MV-4-11 (cell line): ENCODE measurements at places on chromosomes 6 and 20.

DNA sequence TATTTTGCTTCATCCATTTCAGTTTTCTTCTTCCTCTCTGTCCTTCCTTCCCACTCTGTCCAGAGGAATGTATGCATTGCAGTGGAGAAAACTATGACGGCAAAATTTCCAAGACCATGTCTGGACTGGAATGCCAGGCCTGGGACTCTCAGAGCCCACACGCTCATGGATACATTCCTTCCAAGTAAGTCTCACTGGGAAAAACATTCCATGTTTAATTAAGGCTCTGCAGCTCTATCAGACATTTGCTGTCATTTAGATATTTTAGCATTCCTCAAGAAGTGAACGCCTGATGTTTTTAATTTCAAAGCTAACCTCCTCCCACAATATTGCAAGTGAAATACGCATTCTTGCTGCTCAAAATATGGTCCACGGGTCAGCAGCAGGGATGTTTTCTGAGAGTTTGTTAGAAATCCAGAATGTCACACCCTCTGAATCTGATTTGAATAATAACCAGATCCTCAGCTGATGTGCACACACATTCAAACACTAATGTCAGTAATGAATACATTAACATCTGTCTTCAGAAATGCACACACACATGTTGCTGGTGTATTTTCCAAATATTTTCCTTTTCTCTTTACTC, 12.8 kb downstream of the PLG start:
- DNase-seq: no peak

GRCh38 chr6:148203970-148204369, 138.7 kb upstream of the SASH1 start:
- DNase-seq: peak; percentile 99

DNA sequence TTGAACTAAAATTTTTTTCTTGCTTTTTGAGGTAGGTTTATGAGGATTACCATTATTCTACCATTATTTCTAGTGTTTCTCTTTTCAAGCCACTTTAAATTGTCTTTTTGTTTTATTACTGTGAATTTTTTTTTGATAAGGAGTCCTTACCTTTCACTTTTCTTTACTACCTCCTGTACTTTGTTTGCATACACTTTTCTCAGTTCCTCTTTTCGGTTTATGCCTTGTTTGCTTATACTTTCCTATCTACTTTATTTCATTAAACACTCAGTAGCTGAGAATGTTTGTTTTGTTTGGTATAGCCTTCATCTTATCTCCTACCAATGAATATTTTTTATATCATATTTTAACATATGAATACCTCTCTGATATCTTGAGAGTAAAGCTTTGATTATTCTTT, 147.9 kb downstream of the TFAP2B start:
- no peak for DNase-seq

- peak; percentile 4 for DNase-seq
These were observed 19.4 kb downstream of the NCOA5 start for GRCh38 chr20:46070215-46070900.

- no peak for DNase-seq
These were observed 69.2 kb downstream of the MRPL14 start for GRCh38 chr6:44057931-44058616.

- peak; percentile 65 for DNase-seq
These were observed 23.2 kb downstream of the HLA-DPA1 start for GRCh38 chr6:33050014-33050810.

DNA sequence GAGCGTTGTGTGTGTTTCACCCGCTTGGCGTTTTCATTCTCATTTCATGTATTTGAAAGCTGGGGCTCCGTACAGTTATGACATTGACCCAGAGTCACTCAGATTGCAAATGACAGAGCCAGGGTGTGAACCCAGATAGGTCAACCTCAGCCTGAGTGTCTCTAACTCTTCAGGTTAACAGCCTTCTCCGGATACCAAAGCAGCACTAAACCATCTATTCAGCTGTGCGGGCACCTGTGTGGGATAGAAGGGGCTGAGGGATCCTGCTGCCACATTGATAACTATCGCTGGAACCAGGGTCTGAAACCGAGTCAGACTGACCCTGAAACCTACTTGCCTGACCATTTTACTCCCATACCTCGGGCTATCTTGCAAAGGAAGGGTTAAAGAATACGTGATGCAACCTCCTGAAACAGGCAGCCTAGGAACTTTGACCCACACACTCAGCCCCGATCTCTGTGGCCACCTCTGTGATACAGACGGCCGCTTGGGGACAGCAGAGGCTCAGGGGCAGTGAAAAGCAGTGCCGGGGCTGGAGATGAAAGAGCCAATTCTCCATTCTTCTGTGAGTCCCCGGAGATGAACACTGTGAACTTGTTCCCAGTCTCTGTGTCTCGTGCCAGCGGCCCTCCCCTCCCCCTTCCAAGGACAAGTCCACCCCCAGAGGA, 233.5 kb upstream of the QKI start:
- DNase-seq: peak; percentile 79

DNA sequence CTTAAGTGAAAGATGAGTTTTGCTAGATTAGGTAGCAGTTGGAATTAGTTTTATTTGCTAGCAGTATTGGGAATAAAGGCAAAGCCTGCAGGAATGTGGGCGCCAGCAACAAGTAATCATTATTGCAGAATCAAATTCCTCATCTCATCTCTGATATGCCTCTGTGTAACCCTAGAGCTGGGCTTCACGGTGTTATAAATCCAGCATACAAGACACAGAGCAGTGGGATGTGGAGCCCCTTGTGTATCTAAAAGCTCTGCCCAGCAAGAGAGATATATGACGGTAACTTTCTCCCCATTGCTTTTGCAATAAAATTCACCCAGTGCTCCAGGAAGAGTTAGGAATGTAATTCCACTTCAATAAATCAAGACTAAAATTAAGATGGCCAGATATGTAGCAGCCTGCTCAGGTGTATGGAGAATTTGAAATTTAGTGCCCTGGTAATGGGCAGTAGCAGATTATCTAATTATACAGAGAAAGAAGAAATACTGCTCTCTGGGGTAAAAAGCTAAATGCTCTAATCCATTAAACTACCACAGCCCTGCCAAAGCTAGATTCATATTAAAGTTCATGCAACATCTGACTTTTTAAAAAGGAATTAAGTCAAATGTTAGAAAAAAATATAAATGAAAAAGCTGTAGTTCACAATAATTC, 5.6 kb upstream of the BLOC1S5 start:
- DNase-seq: no peak

GRCh38 chr20:63829603-63829944, 1.5 kb downstream of the ZBTB46 start:
- peak; percentile 20 for DNase-seq

GRCh38 chr6:24932832-24933231, 2.9 kb downstream of the RIPOR2 start:
- no peak for DNase-seq

GRCh38 chr6:21628160-21628559, 34.6 kb downstream of the SOX4 start:
- DNase-seq: peak; percentile 71

DNA sequence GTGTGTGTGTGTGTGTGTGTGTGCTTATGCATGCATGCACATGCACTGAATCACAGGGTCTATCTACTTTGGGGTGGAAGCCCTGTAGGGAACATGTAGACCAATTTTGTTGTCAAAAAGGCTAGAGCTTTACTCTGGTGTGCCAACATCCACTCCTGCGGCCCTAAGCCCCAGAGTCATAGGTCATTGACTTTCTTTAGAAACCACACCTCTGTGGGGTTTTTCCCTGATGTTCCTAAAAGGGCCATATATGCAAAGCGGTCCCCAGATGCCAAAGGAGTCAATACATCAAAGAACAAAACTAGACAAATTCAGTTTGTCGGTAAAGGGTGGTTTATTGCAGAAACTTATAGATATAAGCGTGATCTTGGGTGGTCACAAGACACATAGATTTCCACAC, 29.8 kb upstream of the SLC2A12 start:
- DNase-seq: no peak

DNA sequence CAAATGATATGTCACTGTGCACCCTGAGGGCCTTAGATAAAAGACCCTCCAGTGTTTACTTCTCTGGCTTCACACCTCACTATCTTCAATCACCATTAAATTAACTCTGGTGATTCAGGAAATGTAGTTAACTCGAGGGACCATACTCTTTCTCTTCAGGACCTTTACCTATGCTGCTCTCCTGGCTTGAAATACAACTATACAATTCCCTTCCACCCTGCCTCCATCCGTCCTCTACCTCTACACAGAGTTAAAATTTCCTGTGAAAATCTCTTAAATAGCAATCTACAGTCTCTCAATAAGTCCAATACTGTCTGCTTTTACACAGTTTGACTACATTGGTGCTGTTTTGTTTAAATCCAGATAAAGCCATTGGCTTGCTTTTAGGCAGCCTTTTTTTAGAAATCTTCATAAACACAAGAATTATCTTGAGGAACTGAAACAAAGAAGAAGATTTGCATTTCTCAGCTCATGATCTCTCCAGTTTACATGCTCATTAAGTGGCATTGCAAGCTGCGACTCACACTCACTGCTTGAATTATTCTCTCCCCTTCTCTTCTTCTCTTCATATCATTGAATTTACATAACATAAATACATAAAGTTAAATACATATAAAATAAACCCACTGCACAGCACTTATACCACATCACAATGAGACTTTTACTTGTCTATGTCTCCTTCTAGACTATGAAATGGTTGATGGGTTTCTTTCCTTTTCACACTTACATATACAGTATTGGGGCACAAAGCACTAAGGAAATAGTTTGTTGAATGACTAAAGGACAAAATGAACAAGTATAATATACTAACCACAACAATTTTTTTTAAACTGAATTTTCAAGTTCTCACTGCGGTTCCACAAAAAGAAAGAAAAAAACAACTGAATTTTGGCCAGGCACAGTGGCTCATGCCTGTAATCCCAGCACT, 239.0 kb upstream of the KCNQ5 start:
- DNase-seq: peak; percentile 35

- peak; percentile 26 for DNase-seq
These were observed 19.3 kb downstream of the SULF2 start for GRCh38 chr20:47765691-47766594.

- no peak for DNase-seq
These were observed 10.2 kb downstream of the TRIM10 start for GRCh38 chr6:30150671-30151395.

GRCh38 chr6:6006428-6007365, at the start of gene NRN1:
Gene NRN1, minus strand, starts transcription at chr6:6006925. Its CDS starts 176 bp downstream, at chr6:6006749.
- no peak for DNase-seq

DNA sequence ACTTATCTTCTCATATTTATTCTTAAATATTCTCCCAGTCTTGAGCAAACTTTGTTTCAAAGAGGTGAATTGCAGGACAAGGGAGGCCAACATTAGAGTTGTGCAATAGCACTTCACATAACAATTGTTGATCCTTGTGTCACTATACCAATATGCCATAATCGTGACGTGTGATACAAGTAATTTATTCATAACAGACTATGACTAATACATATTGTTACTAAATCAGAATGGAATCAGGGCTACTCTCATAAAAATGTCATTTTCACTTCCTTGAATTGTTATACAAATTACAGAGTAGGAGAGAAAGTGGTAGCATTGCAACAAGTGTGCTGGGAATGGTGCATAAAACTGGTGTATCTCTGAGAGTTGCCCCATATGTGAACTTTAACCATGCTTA, 37.2 kb upstream of the PLCB1 start:
- DNase-seq: peak; percentile 71

GRCh38 chr20:63368151-63368550, 7.0 kb upstream of the CHRNA4 start:
- DNase-seq: no peak

- peak; percentile 89 for DNase-seq
These were observed 116.3 kb downstream of the OR2B2 start for GRCh38 chr6:27795697-27796494.

DNA sequence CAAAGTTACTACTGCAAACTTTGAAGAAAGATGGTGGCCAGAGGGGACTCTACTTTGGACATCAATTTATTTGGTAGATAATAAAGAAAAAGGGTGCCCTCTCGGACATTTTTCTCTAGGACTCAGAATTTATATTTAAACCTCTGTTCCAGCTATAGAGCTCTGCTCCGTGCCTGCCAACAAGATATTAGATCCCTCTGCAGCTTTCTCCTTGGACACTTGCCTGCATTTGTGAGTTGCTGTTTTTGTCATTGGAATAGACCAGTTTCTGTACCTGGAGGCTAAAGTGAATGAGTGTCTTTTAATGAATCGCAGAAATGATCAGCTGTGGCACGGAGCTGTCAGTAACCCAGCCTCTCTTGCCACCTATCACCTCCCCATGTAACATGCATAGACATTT, 253.5 kb downstream of the NRN1 start:
- DNase-seq: no peak

GRCh38 chr20:44185574-44185973, 1.4 kb downstream of the JPH2 start:
- no peak for DNase-seq

DNA sequence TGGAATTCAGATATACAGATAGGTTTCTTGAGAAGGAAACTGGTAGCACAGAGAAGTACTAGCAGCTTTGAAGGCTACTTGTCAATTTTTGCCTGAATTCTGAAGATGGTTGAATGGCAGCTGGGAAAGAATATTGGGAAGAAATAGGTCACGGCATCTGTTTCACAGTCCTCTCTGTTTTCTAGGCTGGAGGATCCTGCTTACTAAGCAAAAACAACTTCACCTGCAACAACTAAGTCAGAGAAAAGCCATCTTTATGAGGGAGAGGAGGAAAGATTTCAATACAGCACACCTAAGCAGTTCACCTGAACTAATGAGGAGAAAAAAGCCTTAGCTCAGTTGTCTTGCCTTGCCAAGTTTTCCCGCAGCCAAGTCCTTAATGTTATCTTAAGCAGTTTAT, 975.5 kb upstream of the EPHA7 start:
- no peak for DNase-seq

GRCh38 chr6:74058606-74059005, 362.6 kb downstream of the CD109 start:
- DNase-seq: no peak

DNA sequence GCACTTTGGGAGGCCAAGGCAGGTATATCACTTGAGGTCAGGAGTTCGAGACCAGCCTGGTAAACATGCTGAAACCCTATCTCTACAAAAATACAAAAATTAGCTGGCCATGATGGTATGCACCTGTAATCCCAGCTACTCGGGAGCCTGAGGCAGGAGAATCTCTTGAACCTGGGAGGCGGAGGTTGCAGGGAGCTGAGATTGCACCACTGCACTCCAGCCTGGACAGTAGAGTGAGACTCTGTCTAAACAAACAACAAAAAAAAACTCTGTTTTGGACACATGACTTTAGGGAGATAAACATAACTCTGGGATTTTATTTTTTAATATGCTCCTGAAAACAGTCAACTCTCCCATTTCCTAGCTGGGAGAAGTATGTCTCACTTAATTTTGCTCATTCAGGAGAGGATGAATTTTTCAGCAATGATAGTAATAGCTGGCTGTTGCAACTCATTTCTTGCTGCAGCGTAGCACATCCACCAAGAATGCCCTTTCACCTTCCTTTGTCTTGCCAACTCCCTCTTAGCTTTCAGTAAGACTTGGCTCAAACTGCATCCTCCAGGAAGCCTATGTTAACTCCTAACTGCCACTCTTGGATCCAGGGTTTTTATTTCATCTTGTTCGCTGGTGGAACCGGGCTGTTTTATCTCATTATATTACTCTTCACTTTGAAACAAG, 24.3 kb downstream of the TOP1 start:
- DNase-seq: no peak

GRCh38 chr6:106173124-106173879, 87.2 kb downstream of the PRDM1 start:
- no peak for DNase-seq

GRCh38 chr20:18676396-18676795, 88.5 kb downstream of the DTD1 start:
- no peak for DNase-seq
